ENCODE measurements at places on chromosomes 7 and 10. TPM values are rescaled to one million over a fixed set of nuclear protein-coding genes. Genes with fewer than 3 reads are reported as not detected.

ATG9B gene
- 4.0 TPM for total RNA-seq

CPED1 gene
- not detected for total RNA-seq

ACSM6 gene
- not detected for total RNA-seq

- H3K36me3 ChIP-seq = no peaks in the 10 kb centered on the region
- peaks cover 51% of the 10 kb centered on the region for H3K27me3 ChIP-seq
- H3K4me3 ChIP-seq = no peak overlapping the region
- H3K27ac ChIP-seq = no peak overlapping the region
- H3K4me1 ChIP-seq = peaks cover 3% of the 10 kb centered on the region
Observed at GRCh38 chr7:28312948-28313347, 99.4 kb upstream of the CREB5 start.

PLA2G12B gene
- not detected for total RNA-seq

GRCh38 chr10:47408606-47409005, 24.5 kb upstream of the ZNF488 start:
- no peaks in the 10 kb centered on the region for H3K36me3 ChIP-seq
- DNase-seq = no peak
- no peaks in the 10 kb centered on the region for H3K4me1 ChIP-seq
- no peaks in the 10 kb centered on the region for H3K27me3 ChIP-seq
- H3K4me3 ChIP-seq = no peak overlapping the region

PALD1 gene
- total RNA-seq = 0.69 TPM

DNA sequence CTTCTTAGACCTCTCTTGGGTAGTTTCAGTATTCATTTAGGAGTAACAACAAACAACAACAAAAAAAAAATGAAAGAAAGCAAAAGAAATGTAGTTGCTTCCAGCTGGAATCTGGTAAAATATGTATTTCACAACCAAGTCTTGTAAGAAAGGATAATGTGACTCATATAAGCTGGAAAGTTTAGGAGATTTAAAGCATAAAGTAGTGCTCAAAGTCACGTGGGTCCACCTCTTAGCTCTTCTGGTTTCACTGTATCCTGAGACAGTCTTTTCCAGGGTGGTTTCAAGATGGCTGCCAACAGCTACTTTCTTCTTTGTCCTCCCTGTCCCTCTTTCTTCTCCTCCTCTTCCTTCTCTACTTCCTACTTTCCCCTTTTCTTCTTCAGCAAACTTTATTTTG, 69.5 kb upstream of the CDK13 start:
- H3K27me3 ChIP-seq = peaks cover 6% of the 10 kb centered on the region
- H3K27ac ChIP-seq = no peak overlapping the region
- no peak overlapping the region for H3K4me3 ChIP-seq
- DNase-seq = no peak

DNA sequence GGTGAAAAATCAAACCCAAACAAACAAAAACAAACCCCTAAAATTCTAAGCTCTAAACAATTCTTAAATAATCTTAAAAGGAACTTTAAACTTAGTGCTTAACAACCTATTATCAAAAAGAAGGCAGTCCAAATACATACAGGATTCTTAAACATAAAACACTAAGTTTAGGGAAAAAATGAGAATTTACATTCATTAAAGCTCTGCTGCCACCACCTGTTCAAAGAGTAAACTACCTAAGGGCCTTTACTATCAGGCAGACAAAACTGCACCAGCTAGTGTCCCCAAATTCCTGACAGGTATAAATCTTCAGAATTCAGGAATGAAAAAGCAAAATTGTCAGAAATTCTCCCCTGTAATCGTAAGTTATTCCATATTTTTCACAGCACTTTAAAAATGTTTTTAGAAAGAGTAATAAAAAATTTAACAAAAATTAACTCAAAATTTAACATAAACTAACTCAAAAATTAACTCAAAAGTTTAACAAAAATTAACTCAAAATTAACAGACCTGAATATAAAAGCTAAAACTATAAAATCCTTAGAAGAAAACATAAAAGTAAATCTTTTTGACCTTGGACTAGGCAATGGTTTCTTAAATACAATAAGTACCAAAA, 55.1 kb downstream of the PDZD8 start:
- H3K27me3 ChIP-seq = no peaks in the 10 kb centered on the region
- no peak overlapping the region for H3K4me3 ChIP-seq
- H3K27ac ChIP-seq = no peak overlapping the region
- H3K4me1 ChIP-seq = no peaks in the 10 kb centered on the region
- DNase-seq = peak; percentile 8

GRCh38 chr7:20293336-20293735, 37.4 kb upstream of the ITGB8 start:
- no peak for DNase-seq
- H3K4me1 ChIP-seq = no peaks in the 10 kb centered on the region
- H3K27ac ChIP-seq = no peak overlapping the region
- no peaks in the 10 kb centered on the region for H3K36me3 ChIP-seq
- no peak overlapping the region for H3K4me3 ChIP-seq
- no peaks in the 10 kb centered on the region for H3K27me3 ChIP-seq

NSUN5 gene
- total RNA-seq = 53.3 TPM

GRCh38 chr7:74657692-74658177, at the start of gene GTF2I:
Gene GTF2I (plus strand): TSS chr7:74657718. CDS start chr7:74689129, 31,411 bp downstream.
- H3K4me1 ChIP-seq = peaks cover 49% of the 10 kb centered on the region
- peaks cover 5% of the 10 kb centered on the region for H3K36me3 ChIP-seq
- peak within 1 kb of the TSS; percentile 84 for H3K27ac ChIP-seq

All from activated naive CD4-positive, alpha-beta T cell treated with anti-CD3 and anti-CD28 coated beads for 36 hours (primary cell).